ENCODE measurements at places on chromosomes 12 and 14.

- DNase-seq = no peak
Measured at GRCh38 chr14:51613416-51613815, 38.3 kb upstream of the FRMD6 start.

DNA sequence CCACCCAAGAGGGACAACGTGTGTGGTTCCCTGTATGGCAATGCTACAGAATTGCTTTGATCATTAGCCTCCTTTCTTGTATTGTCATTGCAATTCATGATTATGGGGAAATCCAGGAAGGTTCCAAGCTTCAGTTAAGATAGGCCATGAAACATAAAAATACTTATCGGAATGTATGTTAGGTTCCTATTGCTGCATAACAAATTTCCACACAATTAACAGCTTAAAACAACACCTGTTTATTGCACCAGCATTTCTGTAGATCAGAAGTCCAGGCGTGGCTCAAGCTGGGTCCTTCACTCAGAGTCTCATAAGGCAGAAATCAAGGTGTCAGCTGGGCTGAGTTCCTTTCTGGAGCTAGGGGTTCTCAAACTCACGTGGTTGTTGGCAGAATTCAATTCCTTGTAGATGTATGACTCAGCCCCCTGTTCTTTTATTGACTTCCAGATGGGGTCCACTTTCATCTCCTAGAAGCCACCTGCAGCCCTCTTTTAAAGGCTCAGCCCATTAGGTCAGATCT, 365.6 kb upstream of the TMPO start:
- DNase-seq = no peak

GRCh38 chr12:52837413-52837741, 3.3 kb upstream of the KRT79 start:
- no peak for DNase-seq

DNA sequence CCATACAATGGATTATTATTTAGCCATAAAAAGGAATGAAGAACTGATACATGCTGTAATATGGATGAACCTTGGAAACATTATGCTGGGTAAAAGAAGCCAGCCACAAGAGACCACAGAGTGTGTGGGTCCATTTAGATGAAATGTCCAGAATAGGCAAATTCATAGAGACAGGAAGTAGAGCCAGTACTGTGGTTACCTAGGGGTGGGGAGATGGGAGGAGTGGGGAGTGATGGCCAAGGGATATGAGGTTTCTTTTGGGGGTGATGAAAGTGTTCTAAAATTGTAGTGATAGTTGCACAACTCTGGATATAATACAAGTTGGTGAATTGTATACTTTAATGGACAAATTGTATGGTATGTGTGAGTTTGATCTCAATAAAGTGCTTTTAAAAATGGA, 18.6 kb downstream of the JDP2 start:
- peak; percentile 19 for DNase-seq

GRCh38 chr14:71287567-71287966, 380.3 kb downstream of the PCNX1 start:
- no peak for DNase-seq

GRCh38 chr14:37194698-37195097, 3.0 kb upstream of the MIPOL1 start:
- DNase-seq = no peak

DNA sequence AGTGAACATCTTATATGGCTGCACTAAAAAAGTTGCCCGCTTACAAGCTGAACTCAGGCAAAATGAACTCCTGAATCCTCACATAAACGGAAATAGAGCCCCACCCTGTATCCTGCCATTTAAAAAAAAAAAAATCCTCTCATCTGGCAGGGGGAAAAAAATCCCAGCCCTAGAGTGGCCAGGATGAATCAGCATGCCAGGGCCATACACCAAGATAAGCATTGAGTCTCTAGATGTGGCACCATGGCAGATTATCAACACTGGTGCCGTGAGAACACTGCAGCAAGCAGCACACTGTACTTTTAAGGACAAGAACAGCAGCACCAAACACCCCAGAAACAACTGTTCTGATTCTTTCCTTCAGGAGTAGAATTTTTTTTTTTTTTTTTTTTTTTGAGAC, 65.5 kb downstream of the RASSF3 start:
- DNase-seq = no peak

DNA sequence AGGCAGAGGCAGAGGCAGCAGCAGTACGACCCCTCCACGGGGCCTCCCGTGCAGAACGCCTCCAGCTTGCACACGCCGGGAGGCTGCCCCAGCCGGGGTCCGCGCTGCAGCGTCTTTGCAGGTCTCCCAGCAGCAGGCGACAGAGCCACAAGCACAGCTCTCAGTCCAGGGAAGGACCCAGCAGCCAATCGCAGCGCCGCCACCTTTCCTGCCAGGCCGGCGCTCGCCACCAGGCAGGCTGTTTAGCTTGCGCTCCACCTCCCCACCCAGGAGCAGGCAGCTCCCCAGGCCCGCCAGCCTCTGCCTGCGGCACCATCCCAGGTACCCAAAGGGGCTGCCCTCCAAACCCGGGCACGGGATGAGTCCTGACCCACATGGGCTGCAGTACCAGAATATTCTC, 25.2 kb downstream of the DDX51 start:
- no peak for DNase-seq

GRCh38 chr14:78985668-78986381, 815.7 kb downstream of the NRXN3 start:
- DNase-seq = no peak

- DNase-seq = no peak
Measured at GRCh38 chr12:15268309-15268708, 47.1 kb upstream of the RERG start.

GRCh38 chr12:132803888-132804287, 24.8 kb downstream of the GOLGA3 start:
- no peak for DNase-seq

DNA sequence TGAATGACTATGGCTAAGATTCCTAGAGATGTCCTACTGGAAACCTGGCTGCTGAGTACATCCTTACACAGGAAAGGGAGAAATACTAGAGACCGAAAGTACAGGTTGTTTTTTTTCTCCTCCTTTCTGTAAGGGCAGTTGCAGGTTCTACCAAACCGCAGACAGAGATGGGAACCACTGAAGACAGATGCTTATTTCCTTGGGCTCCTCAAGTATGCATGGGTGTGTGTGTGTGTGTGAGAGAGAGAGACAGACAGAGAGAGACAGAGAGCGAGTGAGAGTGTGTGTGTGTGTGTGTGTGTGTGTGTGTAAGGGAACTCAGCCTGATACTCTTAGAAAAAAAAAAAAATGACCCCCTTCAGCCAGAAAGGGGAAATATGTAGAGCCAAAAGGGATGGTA, 42.5 kb downstream of the MAP4K5 start:
- DNase-seq = no peak

DNA sequence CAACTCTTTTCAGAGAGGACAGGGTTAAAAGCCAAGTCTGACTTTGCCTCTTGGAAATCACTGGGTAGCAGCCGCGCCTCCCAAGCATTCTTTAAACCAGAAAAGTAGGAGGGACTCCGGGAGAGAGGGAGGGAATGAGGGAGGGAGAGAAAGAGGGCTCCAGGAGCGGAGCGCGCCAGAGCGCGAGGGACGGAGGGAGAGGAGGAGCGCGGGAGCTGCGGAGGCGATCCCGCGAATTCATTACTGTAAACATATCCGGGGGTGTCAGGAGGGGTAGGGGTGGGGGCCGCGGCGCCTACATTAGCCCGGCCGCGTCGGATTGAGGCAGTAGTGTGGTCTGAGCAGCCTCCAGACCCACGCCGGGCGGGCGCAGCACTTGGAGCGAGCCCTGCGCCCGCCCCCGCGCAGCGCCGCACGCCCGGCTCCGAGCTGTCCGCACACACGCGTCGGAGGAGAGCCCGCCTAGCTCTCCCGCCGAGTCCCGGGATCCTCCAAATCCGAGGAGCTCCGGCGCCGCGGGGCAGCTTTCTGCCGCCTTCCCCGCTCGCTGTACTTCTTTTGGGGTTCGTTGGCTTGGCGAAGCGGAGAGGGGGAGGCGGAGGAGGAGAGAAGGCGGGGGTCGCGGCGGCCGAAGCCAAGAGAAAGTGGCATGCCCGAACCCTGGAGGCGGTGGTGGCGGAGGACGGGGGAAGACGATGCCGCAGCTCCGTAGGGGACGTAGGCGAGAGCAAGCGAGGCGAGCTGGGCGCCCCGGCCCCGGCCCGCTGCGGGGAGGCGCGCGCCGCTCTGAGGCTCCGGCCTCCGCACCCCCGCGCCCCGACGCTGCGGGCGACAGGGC, 3.3 kb downstream of the FLRT2 start:
- no peak for DNase-seq

- no peak for DNase-seq
Measured at GRCh38 chr12:102063069-102063468, 1.3 kb upstream of the WASHC3 start.

GRCh38 chr12:89540586-89540985, 14.7 kb upstream of the POC1B start:
- DNase-seq = no peak

DNA sequence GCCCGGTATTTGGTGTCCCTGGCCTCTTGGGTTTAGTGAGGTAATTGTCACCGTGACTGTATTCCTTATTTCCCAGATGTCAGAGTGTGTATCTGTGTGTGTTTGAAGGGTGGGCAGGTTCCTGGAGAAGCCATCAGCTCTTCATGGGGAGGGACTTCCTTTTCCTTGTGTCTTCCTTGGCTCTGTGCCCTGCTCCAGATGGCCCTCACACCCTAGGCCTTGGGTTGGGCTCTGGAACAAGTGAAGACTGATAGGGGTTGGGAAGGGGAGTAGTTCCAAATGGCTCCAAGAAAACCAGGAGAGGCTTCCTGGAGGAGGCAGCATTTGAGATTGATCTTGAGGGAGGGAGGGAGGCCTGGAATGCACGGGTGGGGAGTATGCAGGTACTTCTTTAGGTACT, 43.8 kb upstream of the PRIMA1 start:
- no peak for DNase-seq

GRCh38 chr12:6772726-6773589, 638 bp downstream of the LAG3 start:
- DNase-seq = no peak

DNA sequence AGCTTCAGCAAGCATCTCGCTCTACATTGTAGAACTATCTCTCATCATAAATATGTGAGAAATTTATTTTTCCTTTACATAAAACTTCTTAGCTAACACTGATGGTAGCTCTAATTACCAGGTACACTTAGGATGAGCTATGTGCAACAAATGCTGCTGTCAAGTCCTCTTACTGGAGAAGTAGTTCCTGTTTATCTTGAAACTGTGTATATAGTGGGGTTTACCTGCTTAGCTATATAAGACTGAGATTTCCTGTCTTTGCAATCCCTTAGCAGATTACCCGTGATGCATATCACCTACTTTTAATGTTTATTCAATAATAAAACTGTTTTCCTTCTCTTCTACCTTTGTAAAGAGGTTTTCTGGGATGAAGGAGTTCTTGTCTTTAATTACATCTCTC, 98.0 kb upstream of the USP15 start:
- DNase-seq = no peak

DNA sequence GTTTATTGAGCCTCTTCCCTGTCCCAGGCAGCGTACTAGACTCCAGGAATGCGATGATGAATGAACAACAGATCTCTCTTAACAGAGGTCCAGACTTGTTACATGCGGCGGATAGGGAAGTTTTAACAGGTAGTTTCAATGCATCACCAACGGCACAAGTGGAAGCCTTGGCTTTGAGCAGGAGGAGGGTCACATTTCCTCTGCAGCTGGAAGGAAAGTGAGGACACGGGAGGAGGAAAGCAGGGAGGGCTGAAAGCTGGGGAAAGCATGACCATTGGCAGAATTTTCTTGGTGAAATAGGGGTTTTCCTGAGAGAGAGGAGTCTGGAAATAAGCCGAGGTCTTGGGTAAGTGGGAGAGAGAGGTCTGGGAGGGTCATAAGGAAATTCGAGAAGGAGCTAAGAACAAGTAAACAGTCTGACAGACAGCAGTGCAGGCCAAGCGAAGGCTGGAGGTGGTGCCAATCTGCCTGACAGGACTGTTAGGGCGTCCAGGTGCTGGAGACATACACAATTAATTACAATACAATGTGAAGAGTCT, 15.4 kb downstream of the BHLHE41 start:
- DNase-seq = no peak

GRCh38 chr14:55814873-55815272, 234.9 kb downstream of the KTN1 start:
- no peak for DNase-seq

DNA sequence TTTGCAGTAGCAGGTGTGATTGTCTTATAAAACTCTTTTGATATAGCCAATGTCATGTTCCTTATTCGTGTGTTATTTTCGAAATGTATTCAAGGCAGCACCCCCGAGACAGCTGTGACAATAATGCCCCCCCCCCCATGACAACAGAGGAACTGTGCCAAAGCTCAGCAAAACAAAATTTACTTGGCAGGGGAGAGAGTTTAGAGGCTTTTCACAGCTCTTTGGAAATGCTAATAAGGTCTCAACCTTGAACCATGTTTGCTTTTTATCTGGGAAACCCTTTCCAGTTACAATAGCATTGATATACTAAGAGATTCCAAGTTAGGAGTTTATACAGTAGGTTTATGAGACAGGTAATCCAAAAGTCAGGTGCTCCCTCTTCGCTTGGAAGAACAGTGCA, 56.4 kb upstream of the USP44 start:
- no peak for DNase-seq

DNA sequence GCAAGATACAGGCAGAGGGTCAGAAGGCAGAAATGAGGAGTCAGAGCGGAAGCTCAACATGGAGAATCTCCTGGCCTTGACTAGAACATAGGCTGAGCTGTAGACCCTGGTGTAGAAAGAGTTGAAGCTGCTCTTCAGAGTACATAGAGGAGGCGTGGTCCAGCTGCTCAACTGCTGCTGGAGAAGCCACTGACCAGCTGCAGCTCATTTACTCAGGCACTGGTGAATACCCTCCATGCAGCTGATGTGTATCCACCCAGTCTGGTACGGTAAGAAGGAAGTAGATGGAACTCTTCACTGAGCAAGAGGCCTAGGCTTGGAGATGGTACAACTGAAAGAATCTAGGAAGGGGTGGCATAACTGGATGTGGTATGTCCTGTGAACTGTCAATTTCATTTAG, 148.8 kb upstream of the DHRS4 start:
- no peak for DNase-seq

DNA sequence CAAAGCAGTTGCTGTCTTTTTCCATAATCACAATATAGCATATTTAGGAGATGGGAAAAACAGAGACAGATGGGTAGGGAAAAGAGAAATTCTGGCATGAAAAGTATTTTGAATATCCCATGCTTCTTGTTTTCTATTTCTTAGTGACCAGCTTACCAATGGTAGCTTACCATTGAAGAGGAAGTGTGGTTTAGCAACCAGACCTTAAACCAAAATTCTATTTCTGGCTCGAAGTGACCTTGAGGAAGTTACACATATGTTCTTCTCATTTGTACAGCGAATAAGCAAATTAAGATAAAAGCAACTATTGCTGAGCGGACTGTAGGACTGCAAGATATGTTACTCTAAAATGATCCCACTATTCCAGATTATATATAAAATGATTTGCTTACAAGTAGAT, 82.9 kb downstream of the FGD4 start:
- DNase-seq = peak; percentile 66
